HT1080 (cell line): ENCODE measurements at places on chromosomes 4 and X.
A peak's percentile ranks its signal among the peaks of the same experiment; 100 is the strongest.

DNA sequence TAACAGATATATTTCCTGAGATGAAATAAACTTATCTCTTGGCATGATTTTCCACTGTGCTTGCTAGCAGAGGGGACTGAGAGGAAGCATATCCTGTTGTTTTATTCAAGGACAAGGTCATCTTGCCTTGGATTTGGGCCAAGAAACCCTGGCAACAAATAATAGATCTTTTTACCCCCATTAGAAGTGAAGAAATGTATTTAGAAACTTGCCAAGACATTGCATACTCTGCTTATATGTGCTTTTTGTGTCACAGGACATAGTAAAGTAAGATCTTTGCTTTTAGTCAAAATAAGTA, 170.2 kb downstream of the RAPGEF2 start:
- peak; percentile 17 for DNase-seq

DNA sequence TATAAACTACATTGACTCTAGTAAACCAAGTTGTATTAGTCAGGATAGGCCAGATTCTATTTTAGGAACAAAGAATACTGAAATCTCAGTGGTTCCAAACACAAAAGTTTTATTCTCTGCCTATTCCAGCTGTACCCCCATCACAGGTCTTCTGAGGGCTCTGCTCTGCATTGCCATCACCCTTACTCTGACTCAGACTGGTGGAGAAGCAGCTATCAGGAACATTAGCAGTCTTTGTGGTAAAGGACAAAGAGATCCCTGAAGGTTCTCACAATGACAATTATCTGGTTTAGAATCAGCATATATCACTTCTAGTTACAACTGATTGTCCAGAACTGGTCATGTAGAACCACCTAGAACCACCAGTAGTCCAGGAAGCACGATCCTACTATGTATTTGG, 251.1 kb downstream of the GLUD2 start:
- no peak for DNase-seq

- DNase-seq = peak; percentile 37
Observed at GRCh38 chrX:101759000-101759399, 99.3 kb upstream of the ARMCX2 start.

DNA sequence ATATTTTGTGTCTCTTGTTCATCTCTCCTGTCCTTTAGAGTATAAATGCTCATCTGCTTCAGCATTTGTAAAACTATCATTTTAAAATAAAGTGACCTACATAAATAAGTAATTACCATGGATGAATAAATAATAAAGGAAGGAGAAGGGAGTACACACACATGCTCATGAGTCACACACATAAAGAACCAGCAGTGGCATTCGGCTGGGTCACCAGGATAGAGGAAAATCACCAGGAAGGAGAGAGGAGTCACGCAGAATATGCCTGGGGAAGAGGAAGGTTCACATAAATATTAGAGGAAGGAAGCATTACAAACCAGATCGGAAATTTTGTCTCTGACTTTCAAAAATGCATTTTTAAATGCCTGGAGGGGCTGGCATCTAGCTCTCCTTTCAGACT, 38.5 kb upstream of the MED14 start:
- peak; percentile 65 for DNase-seq

DNA sequence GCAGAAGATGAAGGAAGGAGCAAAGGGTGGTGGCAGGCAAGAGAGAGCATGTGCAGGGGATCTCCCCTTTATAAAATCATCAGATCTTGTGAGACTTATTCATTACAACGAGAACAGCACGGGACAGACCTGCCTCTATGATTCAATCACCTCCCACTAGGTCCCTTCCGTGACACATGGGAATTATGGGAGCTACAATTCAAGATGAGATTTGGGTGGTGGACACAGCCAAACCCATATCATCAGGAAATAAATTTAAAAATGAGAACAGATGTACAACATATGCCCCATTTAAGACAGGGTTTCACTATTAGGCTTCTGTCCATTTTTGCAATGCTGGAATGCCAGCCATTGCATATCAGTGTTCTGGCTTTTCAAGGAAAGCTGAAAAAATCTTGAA, 346.7 kb upstream of the SLIT2 start:
- DNase-seq = no peak

DNA sequence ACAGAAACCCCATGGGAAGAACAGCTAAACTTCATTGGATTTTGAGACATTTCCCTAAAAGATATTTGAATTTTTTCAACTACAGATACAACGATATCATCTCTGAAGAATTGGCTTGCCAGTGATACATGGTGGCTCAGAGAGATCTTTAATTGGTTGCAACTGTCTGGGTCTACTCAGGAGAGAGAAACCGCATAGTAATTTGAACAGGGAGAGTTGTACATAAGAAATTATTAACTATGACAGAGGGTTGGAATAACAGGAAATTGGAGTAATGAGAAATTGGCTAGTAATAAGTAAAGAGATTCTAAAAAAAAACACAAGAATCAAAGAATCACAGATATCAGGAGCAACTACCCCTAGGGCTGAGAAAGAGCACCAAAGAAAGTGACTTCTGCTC, 118.4 kb downstream of the KLHL13 start:
- DNase-seq = no peak

GRCh38 chrX:16786791-16787735, 797 bp downstream of the TXLNG start:
- no peak for DNase-seq

GRCh38 chr4:27685947-27686346, 825.3 kb downstream of the STIM2 start:
- no peak for DNase-seq

- DNase-seq = no peak
Observed at GRCh38 chr4:78928835-78929234, 10.4 kb downstream of the PAQR3 start.

DNA sequence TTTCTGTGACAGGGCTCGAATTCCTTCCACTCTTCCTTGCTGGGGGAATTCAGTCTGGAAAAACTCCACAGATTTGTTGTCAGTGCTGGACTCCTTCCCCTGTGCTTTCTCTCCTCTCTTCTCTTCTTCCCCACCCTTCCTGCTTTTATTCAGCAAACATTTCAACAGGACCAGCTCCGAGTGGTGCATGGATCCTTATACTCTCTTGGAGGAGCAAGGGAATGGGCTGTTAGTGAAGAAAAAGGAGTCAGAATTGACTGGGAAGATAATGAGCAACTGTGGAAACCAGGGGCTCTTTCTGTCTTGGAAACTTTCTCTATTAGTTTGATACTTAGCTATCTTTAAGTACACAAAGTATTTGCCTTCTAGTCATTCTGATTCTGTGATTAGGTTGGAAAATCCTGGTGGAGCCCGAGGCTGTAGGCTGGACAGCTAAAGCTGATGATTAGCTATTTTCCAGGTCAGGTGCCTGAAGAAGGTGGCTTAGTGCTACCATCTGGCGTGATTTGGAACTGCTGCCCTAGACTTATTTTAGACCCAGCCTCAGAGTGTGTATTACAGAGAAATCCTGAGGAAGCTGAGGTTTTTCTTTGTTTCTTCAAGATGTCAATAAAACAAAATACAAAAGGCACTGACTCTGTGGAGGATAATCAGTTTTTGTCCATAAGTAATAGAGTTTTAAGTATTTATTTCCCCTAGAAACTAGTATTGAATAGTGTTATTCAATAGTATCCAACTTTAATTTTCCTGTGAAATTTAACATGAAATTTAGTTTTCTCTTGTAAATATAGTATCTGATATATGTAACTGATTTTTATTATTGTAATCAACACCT, 38.4 kb downstream of the NAP1L5 start:
- DNase-seq = peak; percentile 77

GRCh38 chrX:154436374-154436982, 476 bp upstream of the GDI1 start:
- no peak for DNase-seq

DNA sequence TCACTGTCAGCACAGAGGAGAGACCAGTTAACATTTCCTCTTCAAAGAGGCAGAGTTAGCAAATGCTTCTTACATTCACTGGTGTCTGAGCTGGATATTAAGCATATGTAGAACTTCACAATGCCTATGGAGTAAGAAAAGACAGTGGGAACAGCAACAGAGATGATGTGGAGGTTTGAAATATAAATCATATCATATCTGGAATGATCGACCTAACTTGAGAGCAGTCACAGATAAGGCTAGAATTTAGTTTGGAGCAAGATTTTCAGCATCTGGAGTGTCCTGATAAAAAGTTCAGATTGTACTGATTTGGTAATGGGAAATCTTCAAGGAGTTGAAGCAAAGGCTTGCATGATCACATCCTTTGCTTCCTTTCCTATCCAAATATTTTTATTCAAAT, 90.5 kb upstream of the ANKRD50 start:
- DNase-seq = no peak

- DNase-seq = no peak
Observed at GRCh38 chr4:138845054-138845453, 170.5 kb upstream of the NOCT start.

DNA sequence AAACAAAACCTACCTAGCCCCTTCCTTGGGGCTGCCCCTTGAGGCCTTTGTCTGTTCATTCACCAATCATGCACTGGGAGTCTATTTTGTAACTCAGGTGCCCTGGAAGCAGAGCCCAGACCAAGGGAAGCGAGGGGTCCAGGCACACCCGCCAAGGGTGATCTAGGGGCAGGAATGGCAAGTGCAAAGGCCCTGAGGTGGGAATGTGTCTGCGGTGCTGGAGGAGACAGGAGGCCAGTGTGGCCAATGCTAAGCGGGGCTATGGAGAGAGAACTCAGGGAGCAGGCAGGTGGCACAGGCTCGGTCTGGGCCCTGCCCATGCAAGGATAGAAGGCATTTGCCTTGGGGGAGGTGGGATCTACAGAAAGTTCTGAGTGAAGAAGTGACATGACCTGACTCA, 3.5 kb upstream of the SH3BP2 start:
- DNase-seq = no peak

- no peak for DNase-seq
Observed at GRCh38 chrX:84737471-84737871, 235.2 kb upstream of the HDX start.

GRCh38 chr4:158912390-158912789, 143.6 kb downstream of the FNIP2 start:
- no peak for DNase-seq

DNA sequence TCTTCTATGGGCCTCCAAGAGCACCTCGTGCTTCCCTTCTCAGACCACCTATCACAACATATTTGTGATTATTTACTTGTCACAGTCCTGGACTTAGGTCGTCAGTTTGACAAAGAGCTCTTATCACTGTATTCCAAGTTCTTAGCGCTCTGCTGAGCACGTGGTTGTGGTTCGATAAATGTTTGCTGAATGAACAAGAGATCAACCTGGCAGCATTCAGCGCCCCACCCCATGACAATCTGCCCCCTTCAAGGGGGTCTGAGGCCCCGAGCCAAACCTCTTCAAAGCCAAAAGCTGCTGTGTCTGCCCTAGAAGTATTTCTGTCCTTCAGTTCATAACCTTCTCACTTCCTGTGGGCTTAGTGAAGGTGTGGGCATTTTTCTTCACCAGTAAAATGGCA, 15.0 kb downstream of the RPS4X start:
- no peak for DNase-seq

DNA sequence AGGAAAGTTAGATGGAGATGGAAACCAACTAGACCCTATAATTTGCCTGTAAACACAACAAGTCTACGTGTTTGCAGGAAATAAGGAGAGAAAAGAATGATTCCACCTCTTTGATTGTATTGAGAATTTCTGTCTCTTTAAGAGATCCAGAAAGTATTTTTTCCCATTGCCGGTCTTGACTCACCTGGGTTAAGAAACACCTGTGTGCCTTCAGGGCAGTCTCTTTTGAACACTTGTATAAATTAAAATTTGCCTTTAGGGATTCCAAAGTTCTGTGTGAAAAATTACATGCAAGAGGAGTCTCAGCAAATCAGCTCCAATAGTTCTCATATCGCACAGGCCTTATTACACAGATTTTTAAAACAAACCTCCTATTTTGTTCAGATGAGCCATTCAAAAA, 46.0 kb upstream of the SMAD1 start:
- no peak for DNase-seq

DNA sequence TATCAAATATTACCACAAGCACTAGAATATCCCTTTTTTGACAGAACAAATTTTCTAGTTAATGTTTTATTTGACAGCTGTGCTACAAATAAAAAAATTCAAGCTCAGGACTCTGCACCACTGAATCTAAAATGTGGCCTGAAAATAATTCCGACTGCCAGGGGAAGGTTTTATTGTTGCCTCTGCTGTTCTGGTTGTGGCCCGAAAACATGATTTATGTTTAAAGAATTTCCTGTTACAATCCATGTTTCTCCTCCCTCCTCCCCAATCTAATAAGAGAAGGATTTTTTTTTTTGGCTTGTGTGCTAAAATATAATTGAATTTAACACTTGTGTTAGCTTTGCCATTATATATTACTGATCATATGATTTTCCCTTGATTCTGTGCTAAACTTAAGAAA, 227.8 kb downstream of the DCLK2 start:
- peak; percentile 84 for DNase-seq

DNA sequence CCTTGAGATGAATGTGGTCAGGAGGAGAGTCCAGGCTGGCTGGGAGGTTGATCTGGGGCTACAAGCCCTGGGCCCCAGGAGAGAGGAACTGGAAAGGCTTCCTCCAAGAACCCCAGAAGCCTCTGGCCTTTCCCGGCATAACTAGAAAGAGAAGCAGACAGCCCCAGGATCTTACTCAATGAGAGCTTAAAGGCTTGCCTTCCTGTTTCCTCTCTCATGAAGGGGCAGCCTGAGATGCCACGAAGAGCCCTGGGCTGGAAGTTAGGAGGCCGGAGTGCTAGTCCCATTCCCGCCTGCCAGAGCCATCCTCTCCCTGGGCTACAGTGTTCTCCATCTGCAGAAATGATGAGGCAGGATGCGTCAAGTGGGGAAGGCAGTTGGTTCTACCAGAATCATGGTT, 20.1 kb upstream of the XPNPEP2 start:
- no peak for DNase-seq

- DNase-seq = no peak
Observed at GRCh38 chr4:26080870-26081628, 167.0 kb downstream of the SMIM20 start.

- DNase-seq = no peak
Observed at GRCh38 chr4:102008711-102009110, 218.2 kb downstream of the BANK1 start.

GRCh38 chrX:135086197-135086854, 34.0 kb downstream of the ETDB start:
- peak; percentile 51 for DNase-seq

- DNase-seq = no peak
Observed at GRCh38 chrX:81304563-81304962, 102.7 kb downstream of the SH3BGRL start.

DNA sequence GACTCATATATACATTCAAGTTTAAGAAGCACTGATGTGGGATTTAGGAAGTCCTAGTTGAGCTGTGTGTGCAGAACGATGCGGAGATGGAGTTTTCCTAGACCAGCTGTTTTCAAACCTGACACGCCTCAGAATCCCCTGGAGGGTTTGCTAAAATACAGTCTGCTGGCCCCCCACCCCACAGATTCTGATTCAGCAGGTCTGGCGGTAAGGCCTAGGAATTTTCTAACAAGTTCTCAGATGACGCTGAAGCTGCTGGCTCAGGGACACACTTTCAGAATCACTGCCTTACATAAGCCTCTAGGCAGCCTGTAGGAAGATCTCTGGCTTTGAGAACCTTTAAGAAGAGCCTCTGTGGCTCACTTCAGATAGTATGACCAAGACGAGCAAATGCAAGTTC, 73.1 kb downstream of the PHEX start:
- DNase-seq = no peak

GRCh38 chr4:37936889-37937498, 23.2 kb upstream of the PTTG2 start:
- DNase-seq = no peak

GRCh38 chr4:126991965-126992364, 640.8 kb upstream of the INTU start:
- peak; percentile 29 for DNase-seq
